CD4-positive, alpha-beta T cell treated with Interleukin-15 for 4 hours (primary cell): ENCODE measurements at places on chromosomes 13 and 19.

- no peak for DNase-seq
Observed at GRCh38 chr13:103625194-103625593, 559.0 kb upstream of the SLC10A2 start.

DNA sequence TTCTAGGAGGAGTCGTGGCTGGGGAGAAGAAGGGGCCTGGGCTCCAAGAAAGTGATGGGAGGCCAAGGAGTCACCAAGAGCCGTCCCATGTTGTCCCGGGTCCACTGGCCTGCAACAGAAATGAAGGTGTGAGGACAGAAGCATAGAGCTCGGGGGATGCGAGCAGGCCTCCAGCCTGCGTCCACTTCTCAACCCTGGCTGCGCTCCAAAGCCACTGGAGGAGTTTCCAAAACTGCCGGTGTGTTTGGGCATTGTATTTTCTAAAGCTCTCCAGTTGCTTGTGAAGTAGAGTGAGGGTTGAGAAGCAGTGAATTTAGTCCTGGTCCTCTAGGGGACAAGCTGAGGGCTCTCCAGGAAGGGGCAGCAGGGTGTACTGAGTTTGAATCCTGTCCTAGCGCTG, 13.0 kb downstream of the FFAR2 start:
- DNase-seq = no peak

DNA sequence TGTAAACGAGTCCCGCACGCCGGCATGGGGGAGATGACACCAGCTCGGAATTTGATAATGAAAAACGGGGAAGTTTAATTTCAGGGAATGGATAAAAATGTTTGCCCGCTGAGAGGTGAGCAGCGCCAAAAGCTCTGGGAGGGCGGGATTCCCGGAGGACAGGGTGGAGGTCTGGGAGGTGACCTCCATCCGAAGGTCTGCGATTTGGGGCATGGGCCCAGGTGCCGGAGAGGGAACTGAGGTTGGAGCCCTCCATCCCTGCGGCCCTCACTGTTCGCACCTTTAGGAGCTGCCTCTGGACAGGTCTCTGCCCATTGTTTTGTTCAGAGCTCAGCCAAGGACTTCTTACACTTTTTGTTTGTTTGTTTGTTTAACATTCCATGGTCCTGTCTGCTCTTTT, 129.8 kb downstream of the URI1 start:
- no peak for DNase-seq

DNA sequence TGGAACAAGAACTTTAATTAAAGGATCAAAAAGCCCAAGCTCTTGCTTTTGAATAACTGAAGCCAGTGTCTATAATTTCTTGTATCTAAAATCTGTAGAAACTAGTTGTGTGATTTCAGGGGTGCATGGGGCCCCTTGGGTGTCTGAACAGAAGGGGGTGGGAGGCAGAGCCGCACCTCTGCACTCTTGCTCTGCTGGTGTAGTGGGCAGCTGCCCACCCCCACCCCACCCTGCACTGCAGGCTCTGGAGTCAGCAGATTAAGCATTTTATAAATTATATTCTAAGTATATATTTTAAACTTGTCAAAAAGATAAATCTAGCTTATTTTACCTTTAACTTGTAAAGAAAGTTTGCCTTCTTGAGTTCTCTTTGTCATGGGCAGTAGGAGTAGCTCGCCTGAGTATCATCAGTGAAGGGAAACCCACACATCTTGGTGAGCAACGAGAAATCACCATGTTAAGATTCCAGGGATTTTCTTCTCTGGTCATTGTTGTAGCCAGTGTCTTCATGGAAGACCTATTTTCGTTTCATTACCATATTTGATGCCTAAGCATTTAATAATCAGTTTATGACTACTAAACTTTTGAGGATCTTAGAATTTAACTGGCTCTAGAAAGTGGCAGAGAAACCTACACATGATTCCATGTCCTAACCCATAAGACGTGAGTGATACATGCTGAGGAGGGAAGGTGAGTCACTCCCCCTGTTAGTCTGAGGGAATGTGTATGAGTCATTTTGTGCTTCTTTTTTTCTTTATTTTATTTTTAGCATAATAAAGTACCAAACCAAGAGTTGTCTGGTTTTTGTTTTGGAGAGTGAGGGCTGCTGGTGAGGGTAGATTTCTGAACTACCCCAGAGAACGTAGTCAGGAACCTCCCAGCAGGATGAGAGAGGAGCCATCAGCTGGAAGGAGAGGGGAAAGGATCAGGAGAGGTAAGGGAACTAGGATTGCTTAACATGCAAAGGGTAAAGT, 7.7 kb downstream of the UBE2L5 start:
- peak; percentile 56 for DNase-seq

DNA sequence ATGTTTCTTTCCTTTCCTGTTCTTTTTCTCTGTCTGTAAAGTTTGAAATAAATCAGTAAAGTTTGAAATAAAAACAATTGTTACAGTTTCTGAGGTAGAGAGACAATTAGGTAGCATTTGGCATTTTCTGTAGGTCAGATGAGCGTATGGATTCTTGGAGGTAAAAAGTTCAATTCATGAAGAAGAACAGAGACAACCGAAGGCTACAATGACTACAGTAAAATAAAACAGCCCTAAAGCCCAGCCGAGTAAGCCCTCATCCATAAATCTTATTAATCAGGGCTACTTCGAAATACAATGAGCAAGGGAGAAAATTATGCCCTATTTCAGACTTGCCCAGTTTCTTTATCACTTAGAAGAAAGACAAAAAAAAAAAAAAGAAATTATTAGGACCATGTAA, 941.9 kb upstream of the SLC10A2 start:
- no peak for DNase-seq

DNA sequence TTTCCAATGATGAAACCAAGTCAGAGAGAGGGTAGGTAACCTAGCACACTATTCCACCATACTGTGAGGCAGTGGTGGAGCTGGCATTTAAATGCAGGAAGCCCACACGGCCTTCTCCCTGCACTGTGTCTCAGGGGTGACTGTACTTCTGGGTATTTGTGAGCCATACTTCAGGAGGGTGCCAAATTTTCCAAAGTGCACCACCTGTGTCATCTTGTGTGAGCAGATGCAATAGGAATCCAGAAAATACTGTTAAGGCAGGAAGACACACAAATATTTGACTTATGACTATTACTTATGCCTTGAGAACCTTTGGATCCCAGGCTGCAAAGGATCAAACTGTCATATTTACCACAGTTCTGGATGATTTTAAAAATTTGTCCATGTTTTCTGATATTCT, 17.3 kb downstream of the ZNF229 start:
- DNase-seq = no peak

- no peak for DNase-seq
Observed at GRCh38 chr13:75877071-75877470, 240.9 kb downstream of the LMO7 start.

DNA sequence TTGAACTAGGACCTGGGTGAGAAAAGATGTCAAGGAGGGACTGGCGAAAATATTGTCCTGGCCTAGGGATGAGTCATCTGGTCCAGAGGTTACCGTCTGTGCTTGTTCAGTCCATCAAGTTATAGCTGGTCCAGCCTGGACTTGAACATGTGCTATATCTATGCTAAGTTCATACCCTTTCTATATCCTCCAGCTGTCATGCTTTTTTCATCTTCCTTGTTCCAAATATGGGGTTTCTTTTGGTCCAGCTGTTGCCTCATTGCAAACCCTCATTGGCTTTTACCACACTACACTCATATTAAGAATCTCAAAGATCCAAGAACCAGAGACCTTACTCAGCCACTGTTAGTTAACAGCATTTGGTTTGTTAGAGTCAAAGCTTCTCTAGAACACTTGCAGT, 19.1 kb upstream of the KLF12 start:
- no peak for DNase-seq

- DNase-seq = no peak
Observed at GRCh38 chr13:28268800-28269223, 130.5 kb downstream of the PAN3 start.

- no peak for DNase-seq
Observed at GRCh38 chr13:34681405-34681955, 260.6 kb upstream of the NBEA start.

GRCh38 chr13:23609414-23609760, 39.2 kb downstream of the TNFRSF19 start:
- no peak for DNase-seq

GRCh38 chr19:56111601-56112312, 9.3 kb downstream of the ZNF787 start:
- DNase-seq = peak; percentile 26

GRCh38 chr13:89749888-89750287, 1597.6 kb upstream of the MIR17HG start:
- DNase-seq = no peak

GRCh38 chr13:40440990-40441820, 225.2 kb downstream of the FOXO1 start:
- no peak for DNase-seq

GRCh38 chr19:42271861-42272534, 2.9 kb downstream of the CIC start:
- no peak for DNase-seq

DNA sequence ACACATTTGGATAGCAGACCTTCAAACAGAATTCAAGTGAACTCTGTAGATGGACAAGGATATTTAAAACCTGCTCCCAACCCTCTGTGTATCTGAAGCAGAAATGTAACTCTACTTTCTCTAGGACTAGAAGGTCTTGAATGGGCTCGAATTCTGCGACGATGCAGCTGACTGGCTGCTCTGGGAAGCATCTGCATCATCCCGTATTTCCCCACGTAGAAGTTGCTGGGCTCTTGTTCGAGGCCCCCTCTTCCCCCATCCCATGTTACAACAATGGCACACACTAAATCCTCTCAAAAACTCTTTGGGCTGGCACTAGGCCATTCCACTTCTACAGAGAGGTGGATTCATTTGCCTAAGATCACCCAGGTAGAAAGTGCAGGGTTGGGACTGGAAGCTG, 15.0 kb downstream of the C19orf81 start:
- no peak for DNase-seq

DNA sequence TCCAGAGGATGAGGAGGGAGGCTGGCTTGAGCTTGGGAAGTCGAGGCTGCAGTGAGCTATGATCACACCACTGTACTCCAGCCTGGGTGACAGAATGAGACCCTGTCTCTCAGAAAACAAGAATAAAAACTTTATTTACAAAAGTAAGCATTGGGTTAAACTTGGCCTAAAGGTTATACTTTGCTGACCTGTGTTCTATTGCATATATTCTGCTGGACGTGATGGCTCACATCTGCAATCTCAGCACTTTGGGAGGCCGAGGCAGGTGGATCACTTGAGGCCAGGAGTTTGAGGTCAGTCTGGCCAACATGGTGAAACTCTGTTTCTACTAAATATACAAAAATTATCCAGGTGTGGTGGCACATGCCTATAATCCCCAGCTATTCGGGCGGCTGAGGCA, 6.6 kb upstream of the ARHGEF18 start:
- DNase-seq = no peak

DNA sequence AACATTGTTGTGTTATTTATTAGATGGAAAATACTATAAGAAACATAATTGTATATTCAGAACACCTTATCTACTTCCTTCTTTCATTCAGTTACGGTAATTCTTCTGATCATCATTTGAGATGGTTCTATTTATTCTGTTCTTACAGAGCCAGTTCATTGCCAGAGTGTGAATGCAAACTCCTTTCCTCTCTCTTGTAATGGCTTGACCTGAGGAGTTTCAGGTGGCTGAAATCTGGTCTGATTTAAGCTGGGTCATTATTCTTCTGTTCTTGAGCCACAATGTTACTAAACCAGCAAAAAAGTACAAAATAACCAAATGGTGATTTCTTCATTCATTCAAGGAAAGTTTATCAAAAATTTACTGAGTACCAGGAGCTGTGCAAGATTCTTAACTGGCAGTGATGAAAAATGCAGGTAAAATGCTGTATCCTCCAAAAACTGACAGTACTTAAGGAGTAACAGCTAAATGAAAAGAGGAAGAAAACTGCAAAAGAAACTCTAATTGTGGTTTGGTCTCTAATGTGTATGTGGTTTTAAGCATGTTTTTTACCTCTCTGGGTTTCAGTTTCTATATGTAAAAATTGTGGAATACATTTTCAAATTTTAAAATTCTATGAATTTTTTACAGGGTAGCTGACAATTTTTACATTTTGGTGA, 182.4 kb upstream of the UFM1 start:
- DNase-seq = no peak

GRCh38 chr13:30685320-30685859, 50.0 kb upstream of the ALOX5AP start:
- no peak for DNase-seq

DNA sequence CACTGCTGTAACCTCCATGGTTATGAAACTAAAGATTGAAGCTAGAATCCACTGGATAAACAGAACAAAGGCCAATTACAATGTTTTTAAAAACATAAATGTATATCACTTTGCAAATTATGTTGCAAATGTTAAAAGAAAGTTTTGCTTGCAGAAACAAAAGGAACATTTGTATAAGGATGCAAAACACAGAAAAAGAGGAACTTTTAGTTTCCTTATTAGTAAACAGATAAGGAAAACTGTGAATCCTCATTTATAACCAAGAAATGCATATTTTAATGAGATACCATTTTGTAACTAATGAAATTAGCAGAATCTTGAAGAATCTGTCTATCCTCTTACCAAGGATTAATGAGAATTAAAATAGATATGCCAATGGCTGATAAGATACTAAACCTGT, 32.3 kb downstream of the LPAR6 start:
- no peak for DNase-seq
